Colonic mucosa (tissue), 4 donors: ENCODE measurements at places on chromosomes 7 and 10.

DNA sequence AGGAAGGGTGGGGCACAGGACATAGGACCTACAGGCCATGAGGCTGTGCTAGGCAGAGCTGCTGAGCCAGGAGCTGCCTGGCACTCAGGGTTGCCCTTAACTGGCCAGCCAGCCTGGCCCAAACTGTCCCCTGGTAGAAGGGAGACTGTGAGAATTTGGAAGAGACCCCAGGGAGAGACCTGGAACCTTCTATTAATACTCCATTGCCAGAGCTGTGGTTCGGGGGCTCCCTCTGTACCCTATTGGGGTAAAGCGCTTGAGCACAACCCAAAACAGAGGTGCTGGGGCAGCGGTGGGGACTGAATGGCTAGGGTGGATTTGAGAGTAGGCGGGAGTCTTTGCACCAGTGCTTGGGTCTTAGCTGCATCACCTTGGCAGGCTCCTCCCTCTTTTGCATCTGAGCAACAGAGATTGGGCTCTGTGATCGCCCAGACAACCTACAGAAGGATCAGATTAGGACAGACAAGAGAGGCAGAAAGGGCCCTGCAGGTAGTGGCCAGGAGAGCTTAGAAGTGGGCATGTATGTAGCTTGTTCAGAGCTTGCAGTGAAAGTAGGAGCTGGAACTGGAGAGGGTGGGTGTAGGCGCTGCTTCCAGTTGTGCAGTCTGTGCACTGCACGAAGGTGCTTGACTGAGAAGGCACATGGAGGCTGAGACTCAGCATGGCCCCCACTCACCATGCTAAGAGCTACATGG, 53.3 kb downstream of the ADCYAP1R1 start:
- H3K27ac ChIP-seq, result no peak overlapping the region
- no peak overlapping the region for H3K4me3 ChIP-seq
- no peak for DNase-seq
- H3K36me3 ChIP-seq, result no peaks in the 10 kb centered on the region
- no peaks in the 10 kb centered on the region for H3K27me3 ChIP-seq

GRCh38 chr7:131664570-131664969, 108.1 kb upstream of the PODXL start:
- H3K27me3 ChIP-seq, result no peaks in the 10 kb centered on the region
- H3K27ac ChIP-seq, result no peak overlapping the region
- H3K4me1 ChIP-seq, result no peaks in the 10 kb centered on the region
- no peak for DNase-seq

DNA sequence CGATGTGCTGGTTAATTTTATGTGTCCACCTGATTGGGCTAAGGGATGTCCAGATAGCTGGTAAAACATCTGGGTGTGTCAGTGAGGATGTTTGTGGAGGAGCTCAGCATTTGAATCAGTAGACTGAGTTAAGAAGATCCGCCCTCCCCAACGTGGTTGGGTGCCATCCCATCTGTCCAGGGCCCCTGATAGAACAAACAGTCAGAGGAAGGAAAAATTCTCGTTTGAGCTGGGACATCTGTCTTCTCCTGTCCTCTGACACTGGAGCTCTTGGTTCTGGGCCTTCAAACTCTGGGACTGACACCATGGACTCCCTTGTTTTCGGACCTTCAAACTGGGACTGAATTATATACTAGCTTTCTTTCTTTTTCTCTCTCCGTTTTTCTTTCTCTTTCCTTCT, 59.6 kb downstream of the CARD11 start:
- no peak overlapping the region for H3K27ac ChIP-seq
- no peak for DNase-seq
- no peaks in the 10 kb centered on the region for H3K27me3 ChIP-seq

- no peaks in the 10 kb centered on the region for H3K36me3 ChIP-seq
- no peaks in the 10 kb centered on the region for H3K4me1 ChIP-seq
- DNase-seq, result no peak
- no peak overlapping the region for H3K27ac ChIP-seq
- H3K4me3 ChIP-seq, result no peak overlapping the region
- H3K27me3 ChIP-seq, result peaks cover 4% of the 10 kb centered on the region
Measured at GRCh38 chr7:128236924-128237586, 4.0 kb upstream of the LEP start.

GRCh38 chr7:66152371-66153191, 37.9 kb downstream of the CRCP start:
- no peaks in the 10 kb centered on the region for H3K27me3 ChIP-seq
- H3K4me3 ChIP-seq, result no peak overlapping the region
- no peak for DNase-seq
- H3K36me3 ChIP-seq, result peaks cover 8% of the 10 kb centered on the region
- H3K27ac ChIP-seq, result peak overlapping the region; percentile 32
- no peaks in the 10 kb centered on the region for H3K4me1 ChIP-seq
